Activated T-cell treated with anti-CD3 and anti-CD28 coated beads, Interleukin-2, amount 50 U/mL, for 48 hours (primary cell): ENCODE measurements at places on chromosomes 16 and 17.

DNA sequence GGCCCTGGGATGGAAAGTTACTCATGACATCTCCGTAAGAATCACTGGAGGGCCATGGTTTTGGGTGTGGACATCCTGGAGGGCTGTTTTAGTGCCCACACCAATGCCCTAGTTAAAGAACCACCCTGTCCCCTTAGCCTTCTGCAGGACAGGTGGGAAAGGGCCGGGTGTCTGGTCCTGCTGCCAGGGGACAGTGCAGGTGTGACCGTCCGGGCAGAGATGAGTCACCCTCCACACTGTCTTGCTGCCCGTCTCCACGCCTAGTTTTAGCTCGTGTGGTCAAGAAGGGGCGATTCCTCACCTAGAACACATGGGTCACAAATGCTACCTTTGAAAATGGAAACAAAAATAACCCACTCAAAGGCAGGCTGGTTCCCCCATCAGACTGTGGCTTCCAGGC, 17.0 kb downstream of the CEP295NL start:
- DNase-seq, result no peak

DNA sequence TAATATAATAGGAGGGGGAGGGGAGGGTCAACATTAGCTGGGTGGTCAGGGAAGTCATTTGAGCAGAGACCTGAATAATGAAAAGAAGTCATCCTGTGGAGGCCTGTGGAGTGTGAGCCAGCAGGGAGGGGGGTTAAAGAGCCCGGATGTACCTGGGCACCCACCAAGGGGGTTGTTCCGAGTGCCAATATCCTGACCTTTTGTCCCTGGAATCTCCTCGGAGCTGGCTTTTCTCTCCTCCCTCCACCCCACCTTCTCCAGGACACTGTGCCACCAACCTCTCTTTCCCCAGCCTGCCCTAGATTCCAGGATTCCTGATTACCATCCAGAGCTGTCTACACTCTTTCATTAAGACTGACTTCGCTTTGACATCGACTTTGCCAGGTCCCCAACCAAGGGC, 6.2 kb downstream of the SHBG start:
- no peak for DNase-seq

DNA sequence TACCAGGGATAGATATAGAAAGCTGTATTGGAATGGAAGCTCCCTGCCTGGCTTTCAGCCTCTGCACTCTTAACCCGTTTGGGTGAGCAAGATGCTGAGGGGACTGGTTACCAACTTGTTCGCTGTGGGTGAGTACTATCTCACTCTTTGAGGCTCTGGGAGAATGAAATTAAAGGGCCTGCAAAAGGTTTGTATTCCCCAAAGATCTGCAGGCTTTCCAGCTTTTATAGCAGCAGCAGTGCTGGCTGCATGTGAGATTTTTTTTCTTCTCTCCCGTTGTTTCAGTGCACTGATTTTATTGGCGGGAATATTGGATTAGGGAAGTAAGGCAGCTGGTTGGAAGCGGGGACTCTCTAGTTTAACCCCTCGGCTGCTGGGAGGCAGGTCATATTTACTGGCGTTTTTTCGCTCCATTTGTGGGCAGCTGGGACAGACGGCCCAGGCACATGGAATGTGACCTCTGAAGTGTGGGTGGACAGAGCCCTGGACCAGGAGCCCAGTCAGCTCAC, 30.9 kb downstream of the C17orf75 start:
- no peak for DNase-seq

DNA sequence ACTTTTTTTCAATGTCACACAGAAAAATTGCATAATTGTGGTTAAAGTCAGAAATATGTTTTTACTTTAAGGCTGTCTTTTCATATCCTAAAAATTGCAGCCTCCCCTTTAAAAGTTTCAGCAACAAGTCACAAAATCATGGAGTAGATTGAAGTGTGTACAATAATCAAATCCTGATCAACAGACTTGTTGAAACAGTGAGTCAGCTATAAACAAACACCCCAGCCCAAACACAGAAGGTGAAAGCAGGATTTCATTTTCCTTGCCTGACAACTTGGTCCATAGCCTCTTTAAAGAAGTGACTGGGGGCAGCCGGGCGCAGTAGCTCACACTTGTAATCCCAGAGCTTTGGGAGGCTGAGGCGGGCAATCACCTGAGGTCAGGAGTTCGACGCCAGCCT, 59.9 kb downstream of the WNT3 start:
- DNase-seq, result no peak

DNA sequence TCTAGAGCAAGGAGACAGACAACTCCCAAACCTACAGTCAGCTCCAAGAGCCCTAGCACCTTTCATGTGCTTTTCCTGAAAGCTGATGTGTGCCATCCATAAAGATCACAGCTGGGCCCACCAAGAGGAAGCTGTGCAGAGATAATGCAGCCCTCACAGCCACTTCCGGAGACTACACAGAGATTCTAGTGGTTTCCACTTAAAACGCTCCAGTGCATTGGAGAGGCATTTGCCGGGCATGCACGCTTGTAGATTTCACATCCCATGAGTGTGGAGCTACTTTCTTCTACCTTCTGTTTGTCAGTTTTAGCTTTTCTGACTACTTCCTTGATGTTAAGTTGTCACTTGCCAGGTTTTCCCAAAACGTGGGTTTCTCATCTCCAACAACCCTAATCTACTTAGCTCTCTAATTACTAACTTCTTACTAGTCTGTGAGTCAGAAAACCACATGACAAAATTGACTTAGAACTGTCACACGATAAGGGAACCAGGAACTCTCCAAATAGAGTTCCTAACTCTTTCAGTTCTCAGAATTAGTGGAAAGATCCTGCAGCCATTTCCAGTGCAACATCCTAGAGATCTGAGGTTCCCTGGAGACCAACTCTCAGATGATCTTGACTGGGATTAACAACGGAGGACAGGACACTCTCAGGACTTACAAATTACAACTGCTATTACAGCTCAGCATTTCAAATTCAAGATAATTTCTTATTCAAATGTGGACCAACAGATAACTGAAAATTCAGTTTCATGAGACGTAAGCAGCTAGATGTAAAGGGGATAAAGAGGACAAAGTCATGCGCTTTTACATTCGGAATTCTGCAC, 28.6 kb downstream of the PMP22 start:
- DNase-seq, result no peak

GRCh38 chr17:1810450-1811103, 19.1 kb downstream of the SMYD4 start:
- no peak for DNase-seq

DNA sequence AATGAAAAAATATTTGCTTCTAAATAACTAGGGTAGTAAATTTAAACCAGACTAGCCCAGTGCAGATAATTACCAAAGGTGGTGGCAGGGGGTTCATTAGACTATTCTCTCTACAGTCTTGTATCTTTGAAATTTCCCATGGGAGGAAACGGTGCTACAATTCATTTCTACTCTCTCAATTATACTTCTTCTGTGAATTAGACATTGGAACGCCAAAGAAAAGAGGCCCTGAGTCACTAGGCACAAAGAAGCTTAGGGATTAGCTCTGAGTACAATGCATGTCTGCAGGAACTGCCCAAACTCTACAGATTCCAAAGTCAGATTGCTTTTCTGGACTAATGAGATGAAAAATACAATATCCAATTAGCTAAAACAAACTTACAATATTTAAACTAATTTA, 30.7 kb upstream of the ARL6IP1 start:
- no peak for DNase-seq

DNA sequence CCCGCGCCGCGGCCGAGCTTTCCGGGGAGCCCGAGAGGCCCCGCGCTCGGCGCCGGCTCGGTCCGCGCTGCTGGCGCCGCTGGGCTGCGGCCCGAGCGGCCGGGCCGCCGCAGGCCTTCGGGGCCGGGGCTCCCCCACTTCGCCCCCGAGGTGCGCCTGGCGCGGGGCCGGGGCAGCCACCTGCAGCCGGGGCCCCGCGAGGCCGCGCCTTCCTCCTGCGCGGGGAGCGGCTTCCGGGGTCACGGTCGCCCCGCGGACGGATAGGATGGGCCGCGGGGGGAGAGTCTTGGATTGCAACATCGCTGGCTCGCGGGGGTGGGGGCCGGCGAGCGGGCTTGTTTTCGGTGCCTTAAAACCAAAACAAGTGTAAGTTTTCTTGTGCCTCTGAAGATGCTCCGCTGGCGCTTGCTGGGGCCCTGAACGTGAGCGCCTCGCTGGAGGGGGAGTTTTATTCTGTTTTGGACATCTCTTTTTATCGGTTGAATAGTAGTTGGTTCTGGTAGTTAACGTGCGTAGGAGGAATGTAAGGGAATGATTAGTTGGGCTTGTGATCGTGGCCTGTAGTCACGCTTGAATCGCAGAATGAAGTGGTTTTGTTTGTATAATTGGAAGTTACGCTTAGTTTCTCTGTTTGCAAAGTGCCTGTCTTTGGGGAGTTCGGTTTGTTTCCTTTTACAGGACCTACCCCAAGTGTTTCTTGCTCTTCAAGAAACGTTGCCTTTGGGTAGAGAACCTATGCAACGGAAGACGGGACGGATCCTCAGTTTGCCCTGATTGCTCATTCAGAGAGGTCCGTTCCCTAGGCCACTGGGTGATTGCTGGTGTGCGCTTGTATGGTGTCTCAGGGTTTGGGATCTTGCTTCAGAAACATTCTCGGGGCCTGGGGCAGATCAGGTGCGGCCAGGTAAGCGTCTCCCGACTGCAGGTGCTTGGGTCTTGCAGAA, 724 bp downstream of the UBE2I start:
- DNase-seq, result peak; percentile 76

- no peak for DNase-seq
Observed at GRCh38 chr16:69839240-69839688, 77.1 kb downstream of the WWP2 start.

- DNase-seq, result no peak
Observed at GRCh38 chr16:68236826-68237242, 907 bp upstream of the ESRP2 start.

DNA sequence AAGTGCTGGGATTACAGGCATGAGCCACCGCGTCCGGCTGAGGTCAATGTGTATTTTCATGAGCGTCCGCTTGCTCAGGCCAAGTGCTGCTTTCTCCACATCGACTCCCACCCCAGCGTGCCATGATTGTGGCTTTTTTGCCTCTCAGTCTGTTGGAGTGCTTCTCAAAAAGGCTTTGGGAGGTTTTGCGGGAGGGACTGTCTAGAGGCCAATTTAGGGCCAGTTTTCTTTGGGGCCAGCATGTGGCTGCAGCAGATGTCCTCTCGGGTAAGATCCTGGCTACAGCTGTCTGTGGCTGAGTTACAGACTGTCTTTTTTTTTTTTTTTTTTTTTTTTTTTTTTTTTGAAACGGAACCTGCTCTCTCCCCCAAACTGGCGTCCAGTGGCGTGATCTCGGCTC, 6.5 kb downstream of the C16orf90 start:
- no peak for DNase-seq

GRCh38 chr16:80851831-80852230, 47.4 kb upstream of the CDYL2 start:
- no peak for DNase-seq

GRCh38 chr17:28404812-28405570, 1.0 kb downstream of the SLC46A1 start:
- DNase-seq, result no peak

GRCh38 chr16:2095315-2095853, 40.3 kb downstream of the PKD1 start:
- DNase-seq, result no peak

DNA sequence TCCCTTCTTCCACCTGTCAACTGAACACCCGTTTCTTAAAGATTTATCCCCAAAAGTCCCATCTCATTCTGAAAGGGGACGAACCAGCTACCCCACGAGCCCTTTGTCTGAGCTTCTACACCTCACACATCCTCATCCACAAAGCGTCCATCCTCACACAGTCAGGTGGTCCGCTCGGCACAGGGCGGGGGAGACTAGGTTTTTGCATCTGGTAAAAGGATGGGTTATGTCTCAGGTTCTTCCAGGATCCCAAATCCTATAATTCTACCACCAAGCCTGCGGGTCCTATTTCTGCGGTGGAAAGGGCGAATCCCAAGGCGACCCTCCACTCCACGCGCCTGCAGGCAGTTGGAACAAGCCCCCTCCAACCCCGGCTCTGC, 458 bp downstream of the GFOD2 start:
- DNase-seq, result peak; percentile 40

DNA sequence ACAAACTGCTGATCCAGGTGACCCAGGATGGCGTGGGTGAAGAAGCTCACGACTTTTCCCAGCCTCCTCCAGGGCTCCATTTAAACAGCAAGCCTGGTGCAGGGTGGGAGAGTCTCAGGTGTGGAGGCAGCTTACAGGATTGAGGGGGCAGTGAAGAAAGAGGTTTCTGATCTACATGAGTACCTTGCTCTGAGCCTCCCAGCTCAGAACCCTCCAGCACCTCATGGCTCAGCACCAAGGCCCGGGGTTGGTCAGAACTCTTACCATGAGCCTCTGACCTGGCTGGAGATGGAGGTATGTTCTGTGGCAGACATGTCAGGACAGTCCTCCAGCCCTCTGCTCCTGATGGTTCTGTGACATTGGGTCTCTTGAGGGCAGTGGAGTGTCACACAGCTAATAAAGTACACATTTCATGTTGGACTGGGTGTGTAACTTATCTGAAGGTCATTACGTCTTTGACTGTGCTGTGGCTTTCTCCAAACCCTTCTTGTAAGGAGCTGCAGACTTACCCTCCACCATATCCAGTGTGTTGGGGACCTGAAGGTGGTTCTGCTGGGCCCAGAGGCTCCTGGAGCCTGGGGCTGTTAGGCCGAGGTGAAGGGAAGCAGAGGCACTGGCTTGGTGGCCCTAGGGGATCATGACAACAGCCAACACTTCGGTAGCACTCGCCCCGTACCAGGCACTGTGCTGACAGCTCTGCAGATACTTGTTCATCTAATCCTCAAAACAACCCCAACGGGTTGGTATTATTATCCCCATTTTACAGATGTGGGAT, 3.8 kb upstream of the DCAF7 start:
- no peak for DNase-seq

DNA sequence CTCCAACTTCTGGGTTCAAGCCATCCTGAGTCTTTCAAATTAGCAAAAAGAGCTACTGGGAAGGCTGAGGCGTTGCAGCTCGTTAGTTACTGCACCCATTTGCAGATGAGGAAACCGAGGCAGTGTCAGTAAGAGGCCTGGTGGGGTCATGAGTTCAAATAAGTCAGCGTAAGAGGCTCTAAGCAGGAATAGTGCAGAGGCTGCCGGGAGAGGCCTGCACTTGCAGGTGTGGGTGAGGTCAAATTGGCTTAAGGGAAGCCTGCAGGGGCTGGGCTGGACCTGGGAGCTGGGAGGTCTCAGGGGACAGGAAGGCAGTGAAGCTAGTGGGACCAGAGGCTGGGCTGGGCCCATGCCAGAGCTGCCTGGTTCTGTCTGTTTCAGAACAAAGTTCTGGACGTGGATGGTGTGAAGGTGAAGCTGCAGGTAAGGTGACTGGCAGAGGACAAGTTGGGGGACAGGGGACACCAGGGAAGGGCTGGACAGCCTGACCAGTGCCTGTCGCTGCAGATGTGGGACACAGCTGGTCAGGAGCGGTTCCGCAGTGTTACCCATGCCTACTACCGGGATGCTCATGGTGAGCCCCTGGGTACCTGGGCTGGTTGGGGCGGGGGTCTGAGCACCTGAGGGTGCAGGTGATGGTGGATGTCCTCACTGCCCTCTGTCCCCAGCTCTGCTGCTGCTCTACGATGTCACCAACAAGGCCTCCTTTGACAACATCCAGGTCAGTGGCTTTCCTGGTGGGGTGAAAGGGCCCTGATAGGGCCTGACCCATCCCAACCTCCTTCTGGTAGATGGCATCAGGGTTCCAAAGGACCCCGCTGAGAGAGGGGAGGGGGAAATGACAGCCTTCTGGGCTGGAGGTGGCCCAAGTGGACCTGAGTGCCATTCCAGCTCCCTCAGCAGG, 3.0 kb downstream of the RAB26 start:
- peak; percentile 73 for DNase-seq
